ENCODE measurements at places on chromosomes 5 and 9.

DNA sequence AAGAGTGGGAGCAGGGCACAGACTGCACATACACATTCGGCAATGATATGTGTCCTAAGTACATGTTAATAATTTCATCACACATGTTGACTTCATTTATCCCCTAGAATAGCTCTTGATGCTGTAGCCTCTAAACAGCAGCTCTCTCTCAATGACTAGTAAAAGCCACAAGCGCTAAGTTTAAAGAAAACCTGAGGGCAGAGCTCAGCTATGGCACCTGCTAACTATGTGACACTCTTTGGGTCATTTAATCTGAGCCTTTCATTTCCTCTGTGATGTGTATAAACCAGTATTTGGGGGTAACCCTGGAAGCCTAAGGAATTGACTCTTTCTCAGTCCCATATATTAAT is 140.6 kb upstream of the MOCS2 start:
- DNase-seq: no peak

DNA sequence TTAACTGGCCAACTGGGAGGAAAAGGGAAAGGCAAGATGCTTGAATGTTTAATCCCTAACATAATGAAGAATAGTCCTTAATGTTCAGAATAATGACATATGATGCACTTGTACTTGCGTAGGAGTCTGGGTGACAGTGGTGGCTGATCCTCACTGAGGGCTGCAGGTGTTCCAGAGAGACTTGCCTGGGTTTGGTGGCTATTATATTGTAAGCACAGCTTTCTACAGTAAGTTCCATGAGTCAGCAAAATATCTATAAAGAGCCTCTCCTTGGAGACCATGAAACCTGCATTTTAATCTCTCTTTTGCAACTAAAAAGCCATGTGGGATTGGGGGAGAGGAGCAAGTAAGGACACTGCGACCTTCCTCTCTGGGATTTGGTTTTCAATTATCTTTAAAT is 1.9 kb upstream of the NPR2 start:
- no peak for DNase-seq

DNA sequence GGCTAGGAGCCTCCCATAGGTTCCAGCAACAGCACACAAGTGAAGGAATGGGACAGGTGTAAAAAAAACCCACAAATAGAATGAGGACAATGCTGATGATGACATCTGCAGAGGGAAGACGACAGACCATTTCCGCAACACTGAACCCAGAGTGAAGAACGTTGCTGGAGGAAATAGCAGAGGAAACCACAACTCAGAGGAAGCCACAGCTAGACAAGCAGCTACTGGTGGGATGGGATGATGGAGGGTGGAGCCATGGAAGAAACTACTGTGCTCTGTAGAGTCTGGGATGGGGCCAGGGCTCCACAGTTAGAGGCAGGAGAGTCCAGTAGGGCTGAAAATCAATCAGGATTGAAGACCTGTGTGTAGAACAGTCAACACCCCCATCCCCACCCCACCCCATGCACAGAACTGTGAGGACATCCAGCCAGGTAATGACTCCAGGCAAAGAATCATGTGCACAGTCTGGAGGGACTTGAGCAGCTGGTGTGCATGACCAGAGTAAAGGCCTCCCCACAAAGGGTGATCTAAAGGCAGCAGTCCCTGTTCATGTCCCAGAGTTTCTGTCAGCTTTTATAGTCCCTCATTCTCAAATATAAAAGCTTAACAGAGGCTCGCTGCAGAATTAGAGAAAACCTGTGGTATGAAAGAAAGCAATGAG is 65.2 kb upstream of the SPIN1 start:
- DNase-seq: no peak

DNA sequence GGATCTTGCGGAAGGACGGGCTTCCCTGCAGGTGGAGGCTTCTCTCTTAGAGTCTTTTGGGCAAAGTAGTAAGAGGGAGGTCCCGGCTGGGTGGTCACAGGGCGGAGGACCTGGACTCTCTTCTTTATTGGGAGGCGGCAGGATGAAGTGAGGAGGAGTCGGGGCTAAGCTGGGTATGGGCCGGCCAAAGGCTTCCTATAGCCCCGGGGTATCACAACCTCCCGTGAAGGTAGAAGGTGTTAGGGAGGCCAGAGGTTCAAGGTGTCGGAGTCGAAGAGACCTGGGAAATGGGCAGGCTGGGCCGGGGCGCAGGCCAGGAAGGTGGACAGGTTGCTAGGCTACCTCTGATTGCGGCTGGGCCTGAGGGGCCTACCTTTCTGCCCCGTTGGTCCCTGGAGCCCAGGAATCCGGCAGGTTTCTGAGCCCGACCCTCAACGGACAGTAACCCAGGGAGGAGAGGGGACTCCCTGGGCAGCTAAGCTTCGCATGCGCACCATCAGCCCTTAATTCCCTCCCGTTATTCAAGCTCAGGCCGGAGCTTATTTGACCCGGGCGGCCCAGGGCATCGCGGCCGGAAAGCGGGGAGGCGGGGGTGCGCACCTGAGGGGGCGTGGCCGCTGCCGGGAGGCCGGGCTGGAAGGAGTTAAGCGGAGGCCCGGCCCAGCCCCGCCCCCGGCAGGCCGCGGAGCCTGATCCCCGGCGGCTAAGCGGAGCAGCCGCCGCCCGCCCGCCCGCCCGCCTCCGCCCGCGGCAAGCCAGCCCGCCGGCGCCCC is at the start of gene TESK1:
Gene TESK1, plus strand, starts transcription at position 685 of the 773 bp plus-strand sequence. CDS start 358 bp downstream, outside the sequence.
- DNase-seq: peak; percentile 84

DNA sequence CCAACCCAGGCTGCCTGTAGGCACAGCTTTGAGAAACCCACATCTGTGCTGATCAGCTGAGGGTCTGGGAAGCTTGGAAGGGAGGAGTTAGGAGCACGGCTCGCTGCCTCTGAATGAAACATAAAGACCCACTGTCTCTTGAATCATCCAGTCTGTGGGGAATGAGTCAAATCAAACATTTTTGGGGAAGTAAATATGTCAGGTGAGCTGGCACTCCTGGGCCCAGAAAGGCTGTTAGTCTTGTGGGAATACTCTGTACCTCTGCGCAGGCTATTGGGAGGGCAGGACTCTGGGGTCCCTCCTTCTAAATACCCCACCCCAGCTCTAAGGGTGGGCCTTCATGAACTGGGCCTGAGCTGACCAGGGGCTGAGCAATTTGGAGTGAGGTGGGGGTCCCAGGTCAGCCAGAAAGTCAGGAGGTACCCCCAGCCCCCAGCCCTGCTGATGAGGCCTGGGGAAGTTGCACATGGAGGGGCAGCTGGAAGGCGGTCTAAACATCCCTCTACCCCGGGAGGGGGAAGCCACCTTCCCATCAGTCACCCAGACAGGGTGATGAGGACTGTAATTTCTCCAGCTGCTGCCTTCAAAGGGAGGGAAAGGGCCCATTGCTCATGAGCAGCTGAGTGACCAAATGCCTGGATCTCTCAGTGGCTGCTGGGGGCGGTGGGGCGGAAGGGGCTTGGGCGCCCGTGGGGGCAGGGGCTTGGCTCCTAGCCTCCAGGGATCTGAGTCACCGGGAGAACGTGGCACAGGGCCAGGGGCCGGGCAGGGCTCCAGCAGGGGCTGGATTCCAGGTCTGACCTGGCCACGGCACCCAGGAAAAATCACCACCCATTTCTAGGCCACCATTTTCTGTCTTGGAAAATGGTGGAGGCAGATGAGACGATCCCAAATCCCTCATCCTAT is 10.8 kb downstream of the FIBCD1 start:
- no peak for DNase-seq

DNA sequence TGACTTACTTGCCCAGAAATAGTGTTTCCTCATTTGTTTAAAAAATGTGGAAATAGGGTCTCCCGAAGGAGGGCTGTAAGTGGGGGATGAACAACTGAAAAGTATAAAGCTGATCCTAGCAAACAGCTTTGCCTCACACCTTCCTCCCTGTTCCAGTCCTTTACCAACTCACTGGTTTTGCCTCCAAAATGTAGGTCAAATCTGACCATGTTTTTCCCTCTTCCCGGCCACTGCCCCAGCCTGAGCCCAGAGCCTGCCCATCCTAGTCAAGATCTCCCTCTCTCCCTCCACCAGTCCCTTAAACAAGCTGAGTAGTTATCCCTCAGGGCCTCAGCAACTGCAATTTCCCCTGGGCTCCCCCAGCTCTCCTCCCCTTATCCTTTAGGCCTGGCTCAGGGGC is 82.4 kb upstream of the FBXW11 start:
- DNase-seq: no peak

DNA sequence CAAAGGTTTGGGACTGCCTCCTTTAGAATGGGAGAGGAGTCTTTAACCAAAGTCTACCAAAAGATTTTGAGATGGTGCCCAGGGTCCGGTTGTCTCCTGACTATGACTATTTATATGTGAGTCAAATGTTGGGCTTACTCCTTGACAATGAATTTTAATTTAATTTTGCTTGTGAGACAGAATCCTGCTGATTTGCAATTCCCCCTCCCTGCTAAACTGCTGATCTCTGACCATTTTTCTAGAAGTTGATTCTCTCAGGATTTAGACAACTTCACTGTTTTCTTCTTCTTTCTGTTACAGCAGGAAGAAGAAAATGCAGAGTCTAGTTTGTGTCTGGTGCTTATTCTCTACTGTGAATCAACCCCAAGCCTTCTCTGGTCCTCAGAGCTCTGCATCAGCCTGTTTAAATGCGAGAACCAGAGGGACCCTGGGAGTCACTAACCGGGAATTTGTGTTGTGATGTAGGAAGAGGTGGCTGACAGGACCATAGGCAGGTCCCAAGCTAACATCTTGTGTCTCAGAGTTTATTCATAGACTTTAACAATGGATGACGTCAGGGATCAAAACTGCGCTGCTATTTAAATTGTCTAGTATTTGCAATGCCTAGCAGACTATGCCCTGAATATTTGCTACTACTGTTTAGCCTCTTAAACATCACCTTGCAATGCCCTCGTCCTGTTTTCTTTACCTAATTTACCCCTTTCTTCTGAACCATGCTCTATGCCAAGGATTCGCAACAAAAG is 124.0 kb upstream of the TAF11L2 start:
- DNase-seq: no peak

DNA sequence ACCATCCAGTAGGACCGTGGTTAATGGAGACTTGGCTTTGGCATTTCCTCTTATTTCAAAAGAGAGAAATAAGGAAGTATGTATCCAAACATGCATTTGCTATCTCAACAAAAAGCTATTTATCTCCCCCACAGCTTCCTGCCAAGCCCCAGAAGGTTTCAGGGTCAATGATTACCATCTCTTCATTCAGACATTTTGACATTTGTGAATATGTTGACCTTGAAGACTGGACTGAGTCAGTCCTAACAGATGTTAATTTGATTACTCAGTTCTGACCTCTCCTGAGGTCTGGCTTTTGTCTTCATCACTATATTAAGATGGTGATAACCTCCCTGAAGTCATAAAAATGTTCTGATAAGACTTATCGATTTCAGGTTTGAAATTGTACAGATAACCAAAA is 479.4 kb downstream of the AGTPBP1 start:
- no peak for DNase-seq

GRCh38 chr5:40733434-40733833 is 22.3 kb downstream of the TTC33 start:
- no peak for DNase-seq

DNA sequence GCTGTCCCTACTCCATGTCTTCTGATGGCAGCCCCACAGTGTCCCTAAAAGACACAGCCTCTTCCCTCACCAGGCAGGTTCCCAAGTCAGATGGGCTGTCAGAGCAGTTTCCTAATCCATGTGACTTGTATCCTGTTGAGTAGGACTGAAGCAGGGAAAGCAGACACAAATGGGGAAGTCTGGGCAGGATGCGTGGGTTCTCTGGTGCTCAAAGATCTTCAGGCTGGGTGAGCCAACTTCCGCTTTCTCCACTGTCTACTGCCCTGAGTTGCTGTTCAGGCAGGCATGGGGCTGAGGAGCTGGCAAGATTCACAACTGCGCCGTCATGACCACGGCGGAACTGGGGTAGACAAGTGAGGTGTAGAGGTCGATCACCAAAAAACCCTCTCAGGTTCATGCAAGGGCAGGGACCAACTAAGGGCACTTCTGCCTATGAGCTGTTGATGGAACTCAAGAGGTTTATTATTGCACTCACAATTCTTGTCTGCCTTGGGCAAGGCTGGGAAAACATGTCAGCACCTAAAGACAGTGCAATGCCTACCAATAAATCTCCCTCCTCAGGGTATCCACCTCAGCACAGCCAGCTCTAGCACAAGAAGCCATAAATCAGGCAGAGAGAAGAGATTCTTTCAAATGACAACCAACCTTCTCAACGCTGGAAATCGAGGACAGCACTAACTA is 83.4 kb downstream of the RAPGEF1 start:
- no peak for DNase-seq

DNA sequence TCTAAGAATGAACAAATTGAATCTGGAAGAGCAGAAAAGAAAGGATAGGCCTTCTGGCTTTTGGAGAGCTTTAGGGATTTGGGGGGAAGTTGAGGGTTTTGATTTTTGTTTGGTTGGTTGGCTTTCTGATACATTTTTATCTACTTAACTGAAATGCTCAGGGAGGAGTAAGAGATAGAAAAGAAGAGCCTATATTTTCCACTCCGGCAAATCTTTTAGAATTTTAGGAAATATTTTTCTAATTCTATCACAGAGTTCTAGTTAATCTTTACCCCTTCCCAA is 25.8 kb upstream of the FST start:
- no peak for DNase-seq

GRCh38 chr5:76230711-76231285 is 147.6 kb downstream of the SV2C start:
- DNase-seq: no peak

- no peak for DNase-seq
These were observed 1.0 kb upstream of the EXOC3 start for GRCh38 chr5:441996-442334.

GRCh38 chr9:70229026-70229425 is 29.8 kb upstream of the SMC5 start:
- DNase-seq: no peak

- no peak for DNase-seq
These were observed 134.1 kb downstream of the TRPM6 start for GRCh38 chr9:74753650-74754049.

DNA sequence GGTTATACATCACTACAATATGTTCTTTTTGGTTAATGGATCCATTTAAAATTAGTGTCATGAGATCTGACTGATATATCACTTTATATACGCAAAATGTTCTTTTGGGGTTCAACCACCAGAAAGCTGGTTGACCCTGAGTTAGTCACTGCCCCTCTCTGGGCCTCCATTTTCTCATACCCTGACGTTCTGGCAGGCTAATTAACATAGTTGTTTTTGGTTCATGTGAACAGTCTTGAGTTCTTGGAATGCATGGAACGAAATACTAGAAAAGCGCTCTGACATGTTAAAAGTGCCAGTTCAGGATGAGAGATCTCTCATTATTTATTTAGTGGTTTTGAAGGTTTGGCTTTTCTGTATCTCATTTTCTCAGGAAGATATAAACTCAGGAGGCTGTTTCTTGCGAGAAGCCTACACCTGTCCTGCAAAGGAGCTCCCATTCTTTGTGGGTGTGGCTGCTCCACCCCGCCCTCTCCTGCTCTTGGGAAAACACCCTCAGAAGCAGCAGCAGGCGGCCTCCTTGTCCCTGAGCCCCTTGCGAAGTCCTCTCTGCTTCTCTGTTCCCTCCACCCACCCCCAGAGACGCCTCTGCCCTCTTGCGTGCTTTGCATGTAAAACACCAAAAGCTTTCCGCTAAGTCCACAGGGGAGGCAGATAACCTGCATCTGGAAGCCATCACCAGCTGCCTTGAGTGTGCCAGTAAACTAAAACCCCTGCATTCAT is 302.4 kb upstream of the PANK3 start:
- DNase-seq: no peak
